HCT116 (cell line): ENCODE measurements at places on chromosomes 7 and 10. TPM values are rescaled to one million over a fixed set of nuclear protein-coding genes. Genes with fewer than 3 reads are reported as not detected.

- DNase-seq = no peak
Observed at GRCh38 chr7:68733219-68734153, 864.8 kb upstream of the AUTS2 start.

The ABCB8 gene
- 55.2 TPM for total RNA-seq

The XRCC2 gene
- 14.8 TPM for total RNA-seq

The CYP2E1 gene
- total RNA-seq = 1.5 TPM

GRCh38 chr10:124417895-124418725 lies 613 bp downstream of the OAT start:
- no peak for DNase-seq

- no peak for DNase-seq
Observed at GRCh38 chr7:136526408-136527105, 341.9 kb upstream of the CHRM2 start.

The SYT15B gene
- total RNA-seq = 0.37 TPM

GRCh38 chr10:127618797-127619196 lies 69.7 kb downstream of the NPS start:
- no peak for DNase-seq

DNA sequence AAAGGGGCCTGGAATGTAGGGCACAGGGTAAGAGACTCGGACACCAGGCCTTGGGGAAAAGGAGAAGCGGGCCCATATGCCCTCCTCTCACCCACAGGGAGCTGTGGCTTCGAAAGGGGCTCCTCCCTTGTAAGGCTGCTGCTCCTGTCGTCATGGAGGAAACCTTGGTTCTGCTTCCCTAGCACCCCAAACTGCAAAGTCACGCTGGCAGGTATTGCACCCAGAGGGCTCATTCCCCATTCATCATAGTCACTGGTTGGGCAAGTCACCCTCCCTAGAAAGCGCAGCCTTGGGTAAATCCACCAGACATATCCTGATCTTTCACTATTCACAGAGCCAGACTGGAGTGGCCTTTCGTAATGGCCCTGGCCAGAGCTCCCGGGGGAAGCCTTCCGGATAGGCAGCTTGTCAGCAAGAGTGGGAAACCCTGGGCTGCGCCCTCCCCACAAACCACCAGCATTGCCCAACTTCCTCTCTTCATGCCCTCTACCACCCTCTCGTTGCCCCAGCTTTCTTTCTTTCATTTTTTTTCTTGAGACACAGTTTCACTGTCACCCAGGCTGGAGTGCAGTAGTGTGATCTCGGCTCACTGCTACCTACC lies 121.0 kb downstream of the HIP1 start:
- DNase-seq = no peak

- DNase-seq = no peak
Observed at GRCh38 chr7:118214833-118215182, 9.7 kb upstream of the ANKRD7 start.

- no peak for DNase-seq
Observed at GRCh38 chr10:86388119-86388704, 21.6 kb upstream of the GRID1 start.

DNA sequence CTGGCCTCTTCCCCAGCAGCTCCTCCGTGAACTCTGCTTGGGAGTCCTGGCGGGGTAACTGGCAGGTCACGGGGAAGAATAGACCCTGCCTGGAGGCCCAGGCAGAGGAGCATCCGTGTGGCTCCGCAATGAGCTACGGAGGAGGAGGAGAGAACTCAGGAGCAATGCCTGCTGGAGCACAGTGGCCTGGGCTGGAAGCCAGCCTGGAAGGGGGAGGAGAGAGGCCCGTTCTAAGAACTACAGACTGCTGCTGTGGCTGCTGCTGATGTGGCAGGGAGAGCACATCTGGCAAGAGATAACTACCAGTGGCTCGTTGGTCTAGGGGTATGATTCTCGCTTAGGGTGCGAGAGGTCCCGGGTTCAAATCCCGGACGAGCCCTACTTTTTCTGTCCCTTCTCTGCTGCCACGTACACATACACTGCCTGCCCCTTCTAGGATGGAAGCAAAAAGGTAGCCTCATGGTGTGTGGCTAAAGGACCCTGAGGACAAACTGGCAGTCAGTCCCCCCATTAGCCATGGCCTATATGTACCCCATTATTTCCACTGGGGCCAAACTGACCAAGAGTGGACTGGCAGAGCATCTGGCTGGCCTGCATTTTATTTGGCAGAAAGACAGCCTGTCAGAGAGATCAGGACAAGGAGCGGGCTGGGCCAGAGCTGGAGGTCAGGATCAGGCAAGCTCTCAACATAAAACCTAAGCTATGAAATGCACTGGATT lies 7.7 kb upstream of the OPN1SW start:
- peak; percentile 8 for DNase-seq

- DNase-seq = no peak
Observed at GRCh38 chr7:100431286-100431735, 1.7 kb downstream of the MEPCE start.

- DNase-seq = no peak
Observed at GRCh38 chr10:113752553-113752952, 1.1 kb downstream of the PLEKHS1 start.

DNA sequence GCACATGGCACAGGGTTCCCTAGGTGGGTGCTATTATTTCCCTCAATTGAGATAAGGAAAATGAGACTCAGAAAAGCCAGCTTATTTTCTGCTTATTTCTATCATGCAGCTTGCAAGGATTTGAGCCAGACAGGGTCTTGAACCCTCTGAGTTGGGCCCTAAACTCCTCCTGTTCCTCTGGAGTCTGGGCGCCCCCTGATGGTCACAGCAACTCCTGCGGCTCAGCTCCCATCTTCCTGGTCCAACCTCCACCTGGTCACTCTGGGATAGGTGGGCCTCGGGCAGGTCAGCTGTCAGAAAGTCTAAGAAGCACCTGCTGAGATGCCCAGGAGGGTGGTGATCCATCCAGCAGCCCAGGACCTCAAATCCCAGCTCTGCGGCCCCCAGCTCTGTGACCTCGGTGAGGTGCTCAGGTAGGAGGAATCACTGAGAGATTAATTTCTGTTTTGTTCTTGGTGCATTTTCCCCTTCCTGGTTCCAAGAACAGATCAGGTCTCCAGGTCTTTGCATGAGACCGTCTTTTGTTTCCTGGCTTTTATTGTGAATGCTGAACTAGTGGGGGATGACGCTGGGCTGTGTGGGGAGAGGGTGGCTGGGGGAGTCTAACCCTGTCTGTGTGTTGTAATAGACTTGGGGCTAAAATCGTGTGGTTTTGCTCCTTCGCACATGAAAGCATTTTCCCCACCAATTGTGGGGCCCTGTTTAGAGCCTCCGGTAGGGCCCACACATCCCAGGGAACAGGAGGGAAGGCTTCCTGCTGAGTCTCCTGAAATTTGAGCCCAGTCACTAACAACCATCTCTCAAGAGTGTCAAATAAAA lies 32.8 kb downstream of the TMEM130 start:
- DNase-seq = peak; percentile 59

DNA sequence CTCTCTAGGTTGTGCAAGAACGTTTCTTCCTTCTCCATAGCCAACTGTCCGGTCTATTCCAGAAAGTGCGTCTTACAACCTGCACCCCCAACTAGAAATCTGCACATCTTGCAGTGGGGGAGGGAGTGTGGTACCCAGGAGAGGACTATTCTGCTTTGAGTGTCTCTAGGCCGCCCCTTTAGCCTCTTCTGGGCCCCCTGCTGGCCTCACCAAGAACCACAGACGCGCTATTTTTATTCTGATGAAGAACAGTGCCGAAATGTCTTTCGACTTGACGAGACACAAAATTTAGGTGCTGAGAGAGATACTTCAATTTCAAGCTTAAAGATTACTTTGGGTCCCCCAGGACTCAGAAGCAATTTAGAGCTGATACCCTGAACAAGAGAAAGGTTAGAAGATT lies 1.0 kb downstream of the CNPY1 start:
- no peak for DNase-seq

The STMP1 gene
- 32.8 TPM for total RNA-seq

- DNase-seq = no peak
Observed at GRCh38 chr10:116316503-116316902, 7.7 kb upstream of the CCDC172 start.

The EBF3 gene
- total RNA-seq = 0.12 TPM

The H2BK1 gene
- total RNA-seq = 0.69 TPM

GRCh38 chr7:127907110-127908040 lies 123.9 kb downstream of the LRRC4 start:
- no peak for DNase-seq

DNA sequence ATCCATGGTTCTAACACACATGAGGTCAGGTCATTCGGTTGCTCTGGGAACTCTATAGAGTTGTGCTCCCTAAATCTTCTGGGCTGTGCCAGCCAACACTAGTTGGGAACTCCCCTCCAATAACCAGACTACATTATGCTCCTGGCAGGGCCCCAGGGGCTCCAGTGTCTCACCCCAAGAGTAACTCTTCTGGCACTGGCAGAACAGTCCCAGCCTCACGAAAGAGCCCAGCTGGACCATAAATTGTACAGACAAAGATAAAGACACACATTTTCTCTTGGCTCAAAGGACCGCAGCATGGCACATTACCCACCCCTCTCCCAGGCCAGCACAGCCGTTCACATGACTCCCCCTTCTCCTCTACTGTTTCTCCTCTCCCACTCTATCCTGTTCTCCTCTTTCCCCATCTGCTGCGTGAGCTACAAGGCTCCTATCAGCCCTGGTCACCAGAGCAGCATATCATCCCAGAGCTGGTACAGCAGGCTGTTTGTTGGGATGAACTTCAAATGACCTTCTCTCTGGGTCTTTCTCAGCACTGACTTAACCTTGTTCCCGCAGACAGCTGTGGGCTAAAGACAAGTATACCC lies 230.6 kb downstream of the PLXNA4 start:
- no peak for DNase-seq

- no peak for DNase-seq
Observed at GRCh38 chr7:98077762-98078161, 28.9 kb upstream of the LMTK2 start.
